ENCODE measurements at places on chromosomes 5 and 9.

- no peak for DNase-seq
Observed at GRCh38 chr5:58326022-58326421, 133.9 kb downstream of the PLK2 start.

DNA sequence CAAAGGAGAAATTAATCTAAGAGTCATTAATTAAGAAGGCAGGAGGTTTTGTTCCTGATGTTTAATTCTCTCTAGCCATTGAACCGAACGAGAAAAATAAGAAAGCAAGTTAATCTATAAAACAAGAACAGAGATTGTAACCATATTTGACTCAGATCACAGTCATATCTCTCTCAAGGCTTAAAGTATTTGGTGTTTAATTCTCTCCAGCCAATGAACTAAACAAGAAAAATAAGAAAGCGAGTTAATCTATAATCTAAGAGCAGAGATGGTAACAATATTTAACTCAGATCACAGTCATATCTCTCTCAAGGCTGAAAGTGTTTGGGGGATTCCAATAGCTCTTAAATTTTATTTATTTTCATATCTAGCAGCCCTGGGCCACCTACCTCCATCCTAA, 74.4 kb upstream of the SHISAL2B start:
- DNase-seq = no peak

- no peak for DNase-seq
Observed at GRCh38 chr5:39191216-39191615, 28.1 kb downstream of the FYB1 start.

DNA sequence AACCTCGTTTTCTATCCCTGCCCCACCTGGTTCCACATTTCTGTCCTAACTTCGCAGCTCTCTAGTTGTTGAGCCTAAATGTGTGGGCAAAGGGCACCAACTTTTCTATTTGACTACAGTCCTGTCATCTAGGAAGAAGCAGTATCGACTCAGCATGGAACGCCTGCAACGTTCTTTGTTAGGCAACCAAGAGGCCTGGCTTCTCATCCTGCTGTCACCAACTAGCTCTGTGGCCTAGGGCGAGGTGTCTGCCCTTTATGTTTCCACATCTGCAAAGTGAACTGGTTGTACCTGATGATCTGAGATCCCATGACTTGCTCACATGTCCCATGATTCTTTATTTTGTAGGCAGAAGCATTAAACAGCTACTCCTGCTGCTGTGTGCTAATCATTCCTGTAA, 248.9 kb downstream of the ADAMTSL1 start:
- DNase-seq = no peak

GRCh38 chr5:56097055-56097454, 102.3 kb upstream of the IL6ST start:
- DNase-seq = no peak

- no peak for DNase-seq
Observed at GRCh38 chr5:42655982-42656650, 100.5 kb upstream of the CCDC152 start.

DNA sequence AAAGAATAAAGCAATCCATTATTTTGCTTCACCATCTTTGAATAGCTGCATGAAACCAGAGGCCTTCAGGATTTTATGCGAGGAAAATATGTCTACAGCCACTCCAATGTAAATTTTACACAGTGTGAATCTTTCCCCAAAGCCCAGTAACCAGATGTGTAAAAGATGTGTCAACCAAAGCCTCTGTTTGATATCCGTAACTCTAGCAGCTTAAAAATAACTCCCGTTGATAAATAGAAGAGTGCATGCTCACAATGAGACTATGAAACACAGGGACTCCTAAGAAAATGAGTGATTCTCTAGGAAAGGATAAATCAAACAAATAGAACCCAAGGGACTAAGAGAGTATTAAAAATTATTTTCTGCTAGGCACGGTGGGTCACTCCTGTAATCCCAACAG, 60.0 kb upstream of the NPR3 start:
- DNase-seq = no peak

DNA sequence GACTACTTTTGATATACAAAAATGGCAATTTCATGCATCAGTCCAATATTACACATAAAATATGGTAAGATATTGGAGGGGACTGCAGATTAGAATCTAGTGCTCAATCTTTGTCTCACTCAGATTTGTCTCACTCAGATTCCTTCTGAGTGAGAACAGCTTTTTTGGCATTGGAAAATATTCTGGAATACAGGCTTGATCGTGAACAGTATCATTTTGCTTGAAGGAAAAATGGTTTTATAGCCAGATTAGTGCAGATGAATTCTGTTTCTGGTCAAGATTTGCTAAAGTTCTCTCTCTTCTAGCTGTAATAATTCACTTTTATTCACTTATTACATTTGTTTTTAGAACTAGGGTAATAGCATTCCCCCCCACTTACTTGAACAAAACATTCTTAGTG, 51.2 kb downstream of the MAN2A1 start:
- no peak for DNase-seq

- DNase-seq = no peak
Observed at GRCh38 chr5:110738503-110738811, 350 bp upstream of the SLC25A46 start.

GRCh38 chr5:40514976-40515375, 164.7 kb upstream of the PTGER4 start:
- DNase-seq = no peak

GRCh38 chr5:39373791-39374190, 9.5 kb upstream of the C9 start:
- no peak for DNase-seq

DNA sequence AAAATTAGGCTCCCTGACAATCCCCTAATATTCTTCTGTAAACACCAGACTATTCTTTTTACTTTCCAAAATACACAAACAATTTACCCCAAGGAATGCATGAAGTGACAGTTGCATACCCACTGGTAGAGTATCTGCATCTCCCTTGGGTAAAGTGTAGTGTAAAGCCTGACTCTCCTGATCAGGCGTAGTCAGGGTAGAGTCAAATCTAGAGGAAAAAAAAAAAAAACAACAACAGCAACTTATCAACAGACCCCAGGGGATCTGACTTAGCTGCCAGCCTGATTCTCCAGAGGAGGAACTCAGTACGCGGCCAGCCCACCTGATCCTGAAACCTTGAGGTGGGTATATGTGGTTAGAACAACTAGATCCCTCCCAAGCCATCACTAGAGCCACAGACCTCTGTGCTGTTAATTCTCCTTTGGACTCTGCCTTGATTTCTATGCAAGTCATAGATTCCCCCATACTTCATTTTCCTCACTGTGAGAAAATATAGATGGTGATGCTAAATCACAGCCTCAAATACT, 61.0 kb downstream of the ZNF608 start:
- DNase-seq = no peak

- DNase-seq = no peak
Observed at GRCh38 chr9:124507880-124508423, 753 bp upstream of the NR5A1 start.

DNA sequence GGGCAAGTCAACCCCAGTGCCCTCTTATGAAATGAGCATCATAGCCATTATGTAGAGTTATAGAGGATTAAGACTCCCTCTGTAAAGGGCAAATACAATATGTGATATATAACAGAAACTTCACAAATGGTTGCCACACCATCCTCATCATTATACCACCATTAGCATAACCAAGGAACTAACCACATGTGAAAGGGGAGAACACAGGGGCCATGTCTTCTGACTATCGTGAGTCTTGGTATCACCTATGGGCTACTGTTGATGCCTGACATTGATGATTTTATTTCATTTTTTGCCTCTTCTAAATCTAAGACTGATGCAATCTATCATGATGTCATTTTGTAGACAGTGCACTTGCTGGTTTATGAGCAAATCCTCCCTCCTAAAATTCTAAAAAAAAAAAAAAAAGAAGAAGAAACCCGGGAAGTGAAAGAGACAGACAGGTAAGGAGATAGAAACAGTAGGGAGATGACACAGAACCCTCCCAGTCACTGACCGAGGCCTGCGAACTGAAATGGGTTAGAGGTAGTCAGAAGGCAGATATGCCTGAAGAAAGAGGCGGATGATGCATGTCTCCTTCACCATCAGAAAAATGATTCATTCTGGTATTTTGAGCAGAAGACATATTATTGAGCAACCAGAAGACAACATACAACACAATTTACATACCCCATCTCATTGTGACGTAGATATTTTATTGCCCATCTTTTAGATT, 266.0 kb downstream of the DMAC1 start:
- DNase-seq = no peak

GRCh38 chr9:119092125-119092524, 277.1 kb downstream of the BRINP1 start:
- no peak for DNase-seq

DNA sequence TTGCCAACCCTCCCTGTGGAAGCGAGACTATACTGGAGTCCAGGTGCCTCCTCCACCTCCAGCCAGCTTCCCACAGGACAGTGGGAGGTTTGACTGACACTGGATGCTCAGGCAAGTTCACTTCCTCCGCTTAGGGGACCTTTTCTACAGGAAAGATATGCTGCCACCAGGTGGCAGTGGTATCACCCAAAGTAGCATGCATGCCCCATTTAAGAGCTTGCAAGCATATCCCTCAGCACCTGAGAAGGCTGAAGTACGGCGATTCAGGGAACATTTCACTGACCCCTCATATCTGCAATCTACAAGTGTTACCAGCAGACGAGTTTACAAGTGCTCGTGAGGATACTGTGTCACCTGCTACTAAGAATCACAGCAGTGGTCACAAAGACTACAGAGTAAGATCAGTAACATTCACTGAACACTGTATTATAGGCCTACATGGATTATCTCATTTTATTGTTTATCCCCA, 75.5 kb downstream of the KLHL3 start:
- DNase-seq = peak; percentile 68

DNA sequence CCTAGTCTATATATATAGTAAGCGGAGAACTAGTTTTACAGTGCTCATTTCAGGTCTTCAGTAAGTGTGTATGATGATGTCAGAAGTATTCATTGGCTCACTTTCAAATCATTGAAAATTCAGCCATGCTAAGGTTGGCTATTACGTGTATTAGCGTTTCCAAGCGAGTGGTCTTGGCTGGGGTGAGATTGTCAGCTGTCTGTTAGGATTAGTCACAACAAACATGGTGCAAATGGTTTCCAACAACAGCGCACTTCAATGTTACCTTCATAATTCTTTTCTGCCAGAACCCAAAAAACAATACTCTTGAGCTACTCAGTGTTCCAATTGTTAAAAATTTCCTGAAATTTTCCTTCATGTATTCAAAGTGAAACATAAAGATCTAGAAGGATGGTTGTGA, 283.0 kb downstream of the AOPEP start:
- DNase-seq = no peak

- no peak for DNase-seq
Observed at GRCh38 chr9:76161106-76161505, 233.1 kb downstream of the RFK start.

- no peak for DNase-seq
Observed at GRCh38 chr5:148290271-148291195, 21.7 kb upstream of the SPINK7 start.

DNA sequence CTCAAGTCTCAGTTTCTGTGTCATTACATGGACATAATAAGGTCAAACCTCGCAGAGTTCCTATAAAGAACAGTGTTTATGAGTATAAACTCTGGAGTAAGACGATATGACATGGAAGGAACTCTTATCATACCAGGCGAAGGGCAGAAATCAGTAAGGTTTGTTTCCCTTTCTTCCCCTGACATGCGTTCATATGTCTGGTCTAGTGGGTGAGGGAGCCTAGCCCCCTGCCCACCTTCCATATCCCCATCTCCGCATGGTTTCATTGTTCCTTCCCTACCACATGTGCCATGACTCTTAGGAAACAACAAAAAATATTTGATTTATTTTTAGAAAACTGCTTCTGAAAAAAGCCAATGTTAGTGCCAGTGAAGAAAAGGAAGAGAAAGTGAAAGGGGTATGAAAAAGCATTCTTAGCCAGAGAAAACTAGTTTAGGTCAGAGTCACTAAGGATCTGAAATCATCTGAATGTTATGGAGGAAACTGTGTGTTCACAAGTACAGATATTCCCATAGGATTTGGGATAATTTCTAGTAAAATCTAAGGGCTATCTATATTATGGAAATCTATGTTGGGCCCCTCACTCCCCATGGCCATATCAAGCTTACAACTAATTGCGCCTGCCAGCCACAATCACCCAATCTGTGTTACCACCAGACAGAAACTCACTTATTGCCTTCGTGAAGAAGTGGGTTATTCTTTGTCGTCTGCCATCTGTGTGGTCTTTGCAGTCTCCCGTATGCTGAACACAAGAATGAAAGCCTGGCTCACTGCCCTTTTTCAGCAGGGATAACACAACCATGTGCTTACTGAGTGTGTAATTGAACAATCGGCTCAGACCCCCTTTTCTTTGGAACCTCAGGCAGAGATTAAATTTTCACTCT, 19.9 kb upstream of the HMHB1 start:
- no peak for DNase-seq

DNA sequence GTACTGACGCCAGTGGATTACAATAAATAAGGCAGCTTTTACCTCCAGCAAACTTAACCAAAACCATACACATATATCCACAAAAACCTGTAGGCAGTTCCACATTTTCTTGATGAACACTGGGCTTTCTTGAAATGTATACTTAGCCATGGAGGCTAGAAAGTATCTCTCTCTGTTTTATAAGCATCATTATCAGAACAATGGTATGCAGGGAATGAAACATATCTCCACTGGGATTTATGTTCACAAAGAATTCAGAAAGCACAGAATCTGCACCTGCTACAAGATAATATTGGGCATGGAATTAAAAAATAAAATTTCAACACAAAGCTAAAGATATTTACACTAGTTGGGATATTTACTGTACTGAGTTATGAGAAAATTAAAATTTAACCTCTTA, 126.1 kb upstream of the RASA1 start:
- DNase-seq = no peak

DNA sequence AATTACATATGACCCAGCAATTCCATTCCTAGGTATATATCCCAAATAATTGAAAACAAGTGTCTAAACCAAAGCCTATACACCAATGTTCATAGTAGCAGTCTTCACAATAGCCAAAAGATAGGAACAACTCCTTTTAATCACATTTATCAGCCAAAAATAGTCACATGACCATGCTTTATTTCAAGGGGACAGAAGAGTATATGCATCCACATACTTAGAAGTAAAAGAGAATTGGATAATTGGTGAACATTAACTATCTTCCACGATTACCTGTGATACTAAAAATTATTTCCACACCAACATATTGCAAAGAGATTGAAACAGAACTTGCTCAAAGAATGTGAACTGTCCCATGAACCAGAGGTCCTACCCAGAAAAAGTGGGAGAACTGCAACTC, 51.8 kb upstream of the FOXE1 start:
- DNase-seq = no peak

DNA sequence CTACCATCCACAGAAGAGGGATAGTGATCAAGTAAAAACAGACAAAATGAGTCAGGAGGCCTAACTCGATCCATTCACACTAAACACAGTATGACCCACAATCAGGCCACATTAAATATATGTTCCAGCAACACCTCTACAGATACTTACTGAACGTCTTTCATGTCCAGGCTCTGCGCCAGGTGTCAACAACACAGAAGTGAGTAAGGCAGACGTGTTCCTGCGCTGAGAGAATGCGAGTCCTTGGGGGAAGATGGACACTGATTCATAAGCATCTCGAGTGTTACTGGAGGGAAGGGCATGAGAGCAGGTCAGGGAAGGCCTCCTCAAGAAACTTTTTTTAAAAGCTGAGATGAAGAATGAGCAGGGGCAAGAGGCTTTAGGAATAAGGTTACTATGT, 164.3 kb upstream of the CLINT1 start:
- DNase-seq = no peak

- DNase-seq = no peak
Observed at GRCh38 chr9:70285246-70285645, 26.5 kb downstream of the SMC5 start.
